ENCODE measurements at places on chromosomes 6 and 20.

DNA sequence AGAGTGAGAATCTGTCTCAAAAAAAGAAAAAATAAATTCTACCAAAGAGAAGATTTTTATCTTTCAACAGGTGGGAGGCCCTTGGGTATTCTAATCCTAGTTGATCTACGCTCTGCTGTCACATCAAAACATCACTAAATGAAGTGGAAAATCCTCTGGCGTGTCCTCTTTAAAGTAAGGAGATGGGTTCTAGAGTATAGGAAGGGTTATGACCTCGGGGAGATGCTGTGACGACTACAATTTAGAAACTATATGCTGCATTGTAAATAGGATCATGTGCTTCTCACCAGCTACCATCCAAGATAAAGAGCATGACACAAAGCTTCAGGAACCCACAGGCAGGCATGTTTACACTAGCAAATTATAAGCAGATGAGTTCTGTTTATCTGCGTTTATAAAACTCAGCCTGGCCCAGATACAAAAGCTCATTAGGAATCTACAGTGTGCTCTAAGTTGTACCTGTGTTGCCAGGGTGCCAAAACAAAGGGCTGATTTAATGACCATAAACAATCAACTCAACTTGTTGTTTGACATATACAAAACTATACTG, 197.1 kb upstream of the PLN start:
- no peak for DNase-seq

GRCh38 chr6:108171291-108171917, 5.6 kb downstream of the NR2E1 start:
- no peak for DNase-seq

DNA sequence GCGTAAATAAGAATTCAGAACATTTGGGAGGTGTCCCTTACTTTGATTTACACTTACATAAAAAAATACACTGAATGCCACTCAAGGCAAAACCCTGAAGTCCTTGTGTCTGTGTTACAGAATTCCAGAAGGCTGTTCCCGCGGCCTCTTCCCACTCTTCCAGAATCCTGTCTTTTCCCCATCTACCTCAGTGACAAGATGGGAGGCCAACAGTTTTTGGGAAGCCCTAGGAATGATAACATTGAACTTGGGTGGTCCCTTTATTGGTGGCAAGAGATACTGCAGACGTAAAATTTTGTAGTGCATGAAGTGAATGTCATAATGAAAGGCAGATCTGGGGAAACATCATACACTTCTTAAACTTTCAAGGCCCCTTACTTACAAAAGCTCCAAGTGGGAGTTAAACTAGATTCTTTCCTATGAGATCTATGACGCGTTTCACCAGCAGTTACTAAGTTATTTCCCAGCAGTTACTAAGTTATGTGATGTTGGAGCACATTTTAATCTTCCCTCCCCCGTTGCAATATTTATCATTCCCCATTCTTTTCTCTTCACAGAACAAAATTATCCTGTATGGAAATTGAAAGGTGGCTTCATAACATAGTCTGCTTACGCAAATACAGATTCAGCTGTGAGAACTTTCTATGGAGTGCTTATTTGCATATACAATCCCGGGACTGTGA, 79.5 kb downstream of the BCAS1 start:
- DNase-seq: no peak

- DNase-seq: no peak
These were observed 119.2 kb upstream of the TMEM170B start for GRCh38 chr6:11418290-11418905.

DNA sequence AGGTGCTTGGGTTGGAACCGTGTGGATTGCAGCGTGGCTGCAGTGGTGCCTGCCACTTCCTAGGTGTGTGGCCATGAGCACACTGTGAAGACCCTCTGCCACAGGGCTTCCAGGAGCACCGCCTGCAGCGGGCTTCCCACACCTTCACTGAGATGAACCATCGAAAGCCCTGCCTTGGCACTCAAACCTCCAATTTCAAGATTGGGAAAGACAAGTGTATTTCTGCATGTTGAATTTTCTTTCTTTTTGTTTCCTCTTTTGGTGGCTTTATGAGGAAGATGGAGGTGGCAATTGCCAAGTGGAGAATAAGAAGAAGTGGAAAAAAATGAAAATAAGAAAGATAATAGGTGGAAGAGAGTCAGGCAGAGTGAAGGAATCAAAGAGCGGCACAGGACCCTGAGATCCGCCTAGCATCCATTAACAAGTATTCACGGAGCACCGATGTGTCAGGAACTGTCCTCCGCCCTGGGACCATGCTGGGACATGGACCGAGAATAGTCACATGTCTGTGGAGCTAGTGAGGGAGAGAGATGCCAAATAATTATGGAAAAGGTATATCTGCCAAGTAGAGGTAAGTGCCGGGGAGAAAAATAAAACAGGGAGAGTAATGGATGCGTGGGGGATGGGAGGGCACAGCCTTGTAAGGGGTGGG, 159.9 kb downstream of the BCAS1 start:
- DNase-seq: no peak

GRCh38 chr6:125789167-125789566, 1.6 kb upstream of the NCOA7 start:
- DNase-seq: no peak

- DNase-seq: no peak
These were observed 402.8 kb upstream of the JAG1 start for GRCh38 chr20:11076434-11077105.

DNA sequence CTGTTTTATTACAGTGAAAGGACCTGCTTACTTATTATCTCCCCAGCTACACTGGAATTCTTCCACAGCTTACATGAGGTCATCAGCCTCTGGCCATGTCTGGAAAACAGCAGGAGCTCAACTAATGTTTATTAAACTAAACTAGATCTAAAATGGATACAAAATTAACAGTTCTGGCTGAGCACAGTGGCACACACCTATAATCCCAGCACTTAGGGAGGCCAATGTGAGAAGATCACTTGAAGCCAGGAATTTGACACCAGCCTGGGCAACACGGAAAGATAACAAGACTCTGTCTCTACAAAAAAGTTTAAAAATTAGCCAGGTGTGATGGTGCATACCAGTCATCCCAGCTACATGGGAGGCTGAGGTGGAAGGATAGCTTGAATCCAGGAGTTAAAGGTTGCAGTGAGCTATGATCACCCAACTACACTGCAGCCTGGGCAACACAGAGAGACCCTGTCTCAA, 220.8 kb upstream of the MARCKS start:
- no peak for DNase-seq

DNA sequence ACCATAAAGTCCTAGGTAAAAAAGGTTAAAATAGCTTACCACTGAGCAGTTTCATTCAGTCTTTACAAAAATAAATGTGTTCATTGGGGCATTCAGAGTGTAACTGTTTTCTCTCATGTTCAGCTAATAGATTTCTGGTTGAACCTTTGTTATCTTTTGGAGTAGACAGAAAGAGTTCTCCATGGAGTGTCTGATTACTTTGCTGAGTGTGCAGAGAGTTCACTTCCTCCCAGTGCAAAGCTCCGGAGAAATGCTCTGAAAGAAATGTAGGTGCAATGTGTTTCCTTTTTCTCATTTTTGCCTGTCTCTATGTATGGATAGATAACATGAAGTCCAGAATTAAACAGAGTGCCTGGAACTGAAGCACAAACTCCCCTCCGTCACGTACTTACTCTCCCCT, 52.6 kb downstream of the JAG1 start:
- no peak for DNase-seq

DNA sequence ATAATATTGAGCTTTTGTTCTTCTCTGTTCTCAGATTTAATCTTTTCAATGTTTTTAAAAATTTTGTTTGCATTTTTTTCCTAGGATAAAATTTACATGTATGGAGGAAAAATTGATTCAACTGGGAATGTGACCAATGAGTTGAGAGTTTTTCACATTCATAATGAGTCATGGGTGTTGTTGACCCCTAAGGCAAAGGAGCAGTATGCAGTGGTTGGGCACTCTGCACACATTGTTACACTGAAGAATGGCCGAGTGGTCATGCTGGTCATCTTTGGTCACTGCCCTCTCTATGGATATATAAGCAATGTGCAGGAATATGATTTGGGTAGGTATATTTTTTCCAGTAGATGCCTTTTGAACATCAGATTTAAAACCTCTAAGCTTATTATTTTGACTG, 89.8 kb downstream of the ATRN start:
- DNase-seq: no peak

- DNase-seq: no peak
These were observed 228.1 kb downstream of the PAX1 start for GRCh38 chr20:21933526-21933925.

DNA sequence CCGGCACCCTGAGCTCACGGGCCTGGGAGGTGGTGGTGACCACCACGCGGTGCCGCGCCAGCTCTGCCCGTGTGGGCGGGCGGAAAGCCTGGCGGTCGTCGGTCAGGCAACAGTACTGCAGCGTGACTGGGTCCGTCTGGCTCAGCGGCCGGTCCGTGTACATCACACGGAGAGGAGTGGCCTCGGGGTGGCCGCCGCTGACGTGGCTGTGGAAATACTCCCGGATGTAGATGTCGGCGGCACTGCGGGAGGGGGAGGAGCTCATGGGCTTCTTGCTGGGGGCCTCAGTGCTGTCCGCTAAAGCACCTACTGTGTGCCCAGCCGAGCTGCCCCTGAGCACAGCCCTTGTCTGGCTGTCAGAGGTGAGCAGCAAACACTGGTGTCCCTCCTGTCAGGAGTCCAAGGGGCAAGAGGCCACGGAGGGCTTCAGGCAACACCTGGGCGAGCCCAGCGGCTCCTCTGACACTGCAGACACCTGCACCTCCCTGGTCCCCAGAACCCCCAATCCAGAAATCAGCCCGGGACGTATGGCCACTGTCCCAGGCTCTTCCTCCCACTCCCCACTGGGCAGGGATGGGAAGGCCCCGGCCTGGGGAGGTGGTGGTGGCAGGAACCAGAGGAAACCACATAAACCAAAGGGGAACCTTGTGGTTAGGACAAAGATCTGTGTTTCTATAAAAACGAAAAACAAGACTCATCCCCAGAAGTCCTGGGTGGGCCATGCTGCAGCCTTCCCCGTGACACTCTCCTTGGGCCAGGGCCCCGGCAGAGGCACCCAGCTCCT, 6.5 kb downstream of the HELZ2 start:
- DNase-seq: no peak

GRCh38 chr6:168179702-168180382, 100.8 kb upstream of the FRMD1 start:
- no peak for DNase-seq

GRCh38 chr6:169779896-169780295, 28.5 kb downstream of the ERMARD start:
- no peak for DNase-seq

DNA sequence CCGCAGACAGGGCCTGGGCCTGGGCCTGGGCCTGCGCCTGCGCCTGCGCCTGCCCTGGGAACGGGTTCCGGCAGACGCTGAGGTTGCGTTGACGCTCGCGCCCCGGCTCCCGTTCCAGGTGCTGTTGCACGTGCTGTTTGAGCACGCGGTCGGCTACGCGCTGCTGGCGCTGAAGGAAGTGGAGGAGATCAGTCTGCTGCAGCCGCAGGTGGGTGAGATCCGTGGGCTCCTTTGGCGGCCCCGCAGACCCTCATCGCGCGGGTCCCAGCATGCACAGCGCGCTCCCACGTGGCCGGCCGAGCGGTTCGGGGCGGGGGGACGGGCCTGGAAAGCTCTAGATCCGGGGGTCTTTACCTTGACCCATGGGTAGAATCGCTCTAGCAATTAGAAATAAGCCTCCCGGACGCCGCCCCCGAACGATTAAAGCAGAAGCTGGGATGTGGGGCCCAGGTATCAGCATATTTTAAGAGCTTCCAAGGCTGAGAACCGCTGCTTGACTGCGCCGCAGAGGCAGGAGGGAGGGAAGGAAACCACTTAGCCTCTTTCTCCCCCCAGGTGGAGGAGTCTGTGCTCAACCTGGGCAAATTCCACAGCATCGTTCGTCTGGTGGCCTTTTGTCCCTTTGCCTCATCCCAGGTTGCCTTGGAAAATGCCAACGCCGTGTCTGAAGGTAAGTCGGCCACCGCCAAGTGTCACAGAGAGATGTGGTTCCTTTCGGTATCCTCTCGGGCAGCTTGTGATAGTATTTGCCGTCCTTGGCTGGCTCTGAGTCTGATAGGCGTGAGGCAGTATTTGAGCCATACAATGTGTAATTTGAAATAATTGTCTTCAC, 508 bp downstream of the NOP56 start:
- no peak for DNase-seq

GRCh38 chr20:7879883-7880282, 60.4 kb downstream of the HAO1 start:
- no peak for DNase-seq

DNA sequence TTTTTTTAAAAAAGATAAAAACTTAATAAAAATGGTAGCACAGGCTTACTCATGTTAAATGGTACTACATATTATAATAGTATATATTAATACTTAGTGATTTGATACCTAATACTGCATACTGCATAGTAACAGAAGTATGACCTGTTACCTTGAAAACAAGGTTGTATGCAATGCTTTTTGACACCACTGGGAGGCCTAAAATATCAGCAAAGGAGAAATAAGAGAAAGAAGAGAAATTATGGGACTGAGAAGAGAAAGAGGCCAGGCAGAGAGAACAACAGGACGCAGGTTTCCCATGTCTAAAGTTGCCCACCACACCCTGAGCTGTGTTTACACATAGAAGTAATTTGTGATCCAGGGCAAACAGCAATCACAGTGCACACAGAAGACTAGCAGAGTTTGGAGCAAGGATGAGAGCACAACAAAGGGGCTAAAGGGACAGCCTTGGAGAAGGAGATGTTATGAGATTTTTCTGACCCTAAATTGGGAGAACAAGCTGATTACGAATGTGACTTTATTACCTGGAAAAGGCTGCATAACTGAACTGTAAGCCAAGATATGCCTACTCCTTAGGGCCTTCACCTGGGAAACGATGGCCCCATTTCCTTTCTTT, 73.2 kb downstream of the ROS1 start:
- no peak for DNase-seq

DNA sequence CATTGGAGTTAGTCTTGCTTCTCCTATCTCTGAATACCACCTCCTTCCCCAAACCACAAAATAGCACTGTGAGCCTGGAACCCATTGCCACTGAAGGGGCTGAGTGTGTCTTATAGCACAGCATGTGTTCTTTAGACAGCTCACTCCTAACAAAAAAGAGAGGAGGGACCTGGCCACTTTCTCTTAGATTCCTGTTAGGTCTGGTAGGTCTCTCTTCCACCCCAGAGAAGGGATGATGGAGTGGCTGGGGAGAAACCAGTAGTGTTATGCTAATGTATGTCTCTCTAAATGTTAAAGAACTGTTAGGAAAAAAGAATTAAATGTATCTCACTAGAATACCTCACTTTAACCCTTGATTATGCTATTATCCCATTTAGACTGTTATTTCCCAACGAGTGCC, 340.3 kb downstream of the EPHA7 start:
- DNase-seq: no peak

GRCh38 chr6:24899997-24900325, 35.8 kb downstream of the RIPOR2 start:
- DNase-seq: no peak

DNA sequence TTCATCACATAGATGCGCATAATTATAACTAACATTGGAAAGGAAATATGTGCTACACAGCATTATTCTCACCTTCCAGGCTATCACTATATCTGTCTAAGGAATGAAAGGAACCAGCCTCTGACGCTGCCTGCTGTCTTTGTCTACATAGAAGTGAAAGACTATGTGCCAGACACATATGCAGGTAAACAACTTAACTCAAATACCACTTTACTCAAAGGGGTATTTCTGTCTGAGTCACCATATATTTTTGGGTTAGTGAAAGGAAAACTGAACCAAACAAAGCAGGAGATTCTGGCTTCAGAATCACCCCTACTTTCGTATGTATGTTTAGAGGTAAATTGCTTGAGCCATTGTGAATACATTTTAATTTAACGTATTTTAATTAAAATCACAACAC, 328.6 kb upstream of the PLCB4 start:
- no peak for DNase-seq

- DNase-seq: no peak
These were observed 43.4 kb upstream of the SPTLC3 start for GRCh38 chr20:12965212-12965869.

- DNase-seq: no peak
These were observed 48.5 kb upstream of the PDYN start for GRCh38 chr20:2042400-2042799.

Data from HS-27A (cell line).